ENCODE measurements at places on chromosomes 7 and 10.

DNA sequence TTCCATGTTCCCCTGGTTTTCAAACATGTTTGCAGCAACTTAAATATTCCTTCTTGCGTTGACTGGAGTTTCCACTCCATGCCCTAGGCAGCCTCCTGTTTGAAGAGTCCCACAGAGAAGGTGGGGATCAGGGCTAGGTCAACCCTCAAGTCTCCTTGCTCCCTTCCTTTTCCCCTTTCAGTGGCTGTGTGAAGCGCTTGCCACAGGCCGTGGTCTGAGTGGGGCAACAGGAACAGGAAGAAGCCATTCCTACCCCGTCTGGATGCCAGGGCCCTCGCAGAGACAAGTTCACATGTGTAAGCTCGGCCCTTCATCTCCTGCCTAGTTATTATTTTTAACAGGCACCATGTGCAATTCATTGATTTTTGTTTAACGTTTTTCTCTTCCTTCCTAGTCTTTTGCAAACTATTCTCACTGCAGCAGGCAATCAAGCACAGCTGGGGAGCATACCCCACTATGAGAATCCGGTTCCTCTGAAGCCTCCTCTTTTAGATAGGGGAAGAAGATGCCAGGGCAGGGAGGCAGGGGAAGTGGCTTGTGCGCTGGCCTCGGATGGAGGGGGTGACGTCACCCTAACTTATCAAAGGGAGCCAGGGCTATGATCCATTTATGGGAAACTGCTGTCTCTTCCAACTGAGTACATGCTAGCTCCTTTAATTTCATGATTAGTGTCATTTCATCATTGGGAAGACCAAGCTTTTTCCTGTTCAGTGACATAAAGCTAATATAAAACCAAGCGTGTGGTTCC is 64.2 kb downstream of the PRLHR start:
- no peak overlapping the region for H3K27ac ChIP-seq
- no peak overlapping the region for H3K4me3 ChIP-seq
- peaks cover 2% of the 10 kb centered on the region for H3K27me3 ChIP-seq
- DNase-seq: no peak
- H3K4me1 ChIP-seq: no peaks in the 10 kb centered on the region

DNA sequence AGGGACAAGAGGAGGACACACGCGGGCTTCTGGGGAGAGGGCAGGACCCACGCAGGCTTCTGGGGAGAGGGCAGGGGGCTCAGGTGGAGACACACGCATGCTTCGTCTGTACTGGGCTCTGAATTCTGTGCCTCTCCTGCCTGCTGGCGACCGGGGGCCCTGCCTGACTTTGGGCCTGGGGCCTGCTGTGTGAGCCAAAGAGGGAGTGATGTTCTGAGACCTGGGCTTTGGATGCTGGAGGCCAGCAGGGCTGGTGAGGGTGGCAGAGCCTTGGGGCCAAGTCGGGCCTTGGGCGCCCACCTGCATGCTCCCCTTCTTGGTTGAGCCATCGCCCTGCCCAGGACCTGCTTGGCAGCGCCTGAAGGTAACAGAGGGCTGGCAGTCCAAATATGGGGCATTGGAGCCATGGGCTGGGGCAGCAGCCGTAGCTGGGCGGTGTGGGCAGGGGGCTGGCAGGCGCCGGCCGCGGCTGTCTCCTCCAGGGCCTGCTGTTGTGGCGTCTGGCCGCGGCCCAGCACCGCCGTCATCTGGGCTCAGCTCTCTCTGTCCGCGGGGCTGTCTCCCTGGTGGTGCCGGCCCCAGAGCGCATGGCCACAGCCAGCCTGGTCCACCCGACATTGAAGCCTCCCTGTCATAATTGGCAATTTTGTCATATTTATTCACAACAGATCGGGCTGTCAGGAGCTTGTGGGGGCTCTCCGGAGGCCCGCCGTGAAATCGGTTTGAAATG is 78.9 kb downstream of the UNCX start:
- H3K4me3 ChIP-seq: no peak overlapping the region
- peaks cover 17% of the 10 kb centered on the region for H3K27me3 ChIP-seq
- H3K4me1 ChIP-seq: peaks cover 29% of the 10 kb centered on the region

- peaks cover 6% of the 10 kb centered on the region for H3K27me3 ChIP-seq
- H3K27ac ChIP-seq: no peak overlapping the region
- no peak for DNase-seq
- no peaks in the 10 kb centered on the region for H3K36me3 ChIP-seq
Measured at GRCh38 chr7:8628656-8629055, 195.2 kb downstream of the NXPH1 start.

DNA sequence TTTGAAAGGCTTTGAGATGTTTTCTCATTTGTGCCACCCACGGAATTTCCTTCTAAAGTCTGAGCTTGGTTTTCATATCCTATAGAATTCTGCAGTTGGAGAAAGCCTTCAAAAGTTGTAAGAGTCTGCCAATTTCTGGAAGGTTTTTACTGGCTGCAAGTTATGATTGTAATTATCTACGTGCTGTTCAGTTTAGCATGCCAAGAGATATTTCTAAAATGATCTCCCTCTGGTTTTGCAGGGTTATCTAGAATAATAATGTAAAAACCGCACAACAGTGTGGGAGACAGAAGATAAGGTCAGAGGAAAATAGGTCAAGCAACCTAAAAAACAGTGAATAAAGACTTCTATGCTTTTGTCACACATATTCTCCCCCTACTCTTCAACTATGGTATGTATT is 69.3 kb downstream of the MTERF1 start:
- H3K4me1 ChIP-seq: no peaks in the 10 kb centered on the region
- H3K4me3 ChIP-seq: no peak overlapping the region
- no peaks in the 10 kb centered on the region for H3K27me3 ChIP-seq
- H3K27ac ChIP-seq: no peak overlapping the region

DNA sequence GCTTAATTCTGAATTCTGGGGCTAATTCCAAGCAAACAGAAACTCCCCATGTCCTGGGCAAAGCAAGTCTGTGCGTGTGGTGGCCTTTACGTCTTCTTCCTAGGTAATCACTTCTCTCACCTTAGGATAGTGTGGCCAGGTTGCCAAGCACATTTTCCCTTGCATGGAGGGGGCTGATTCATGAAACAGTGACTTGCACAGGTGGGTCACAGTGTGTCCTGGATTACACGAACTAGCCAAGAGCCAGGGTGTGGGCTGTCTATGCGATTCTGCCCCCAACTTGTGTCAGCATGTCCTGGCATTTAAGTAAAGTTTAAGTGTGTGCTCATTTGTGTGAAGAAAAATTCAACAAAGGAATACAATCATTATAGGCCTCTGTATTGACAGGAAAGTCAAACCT is 18.5 kb upstream of the SEM1 start:
- no peak for DNase-seq
- H3K27me3 ChIP-seq: peaks cover 10% of the 10 kb centered on the region
- H3K4me1 ChIP-seq: no peaks in the 10 kb centered on the region
- H3K27ac ChIP-seq: no peak overlapping the region
- H3K4me3 ChIP-seq: no peak overlapping the region
- no peaks in the 10 kb centered on the region for H3K36me3 ChIP-seq

DNA sequence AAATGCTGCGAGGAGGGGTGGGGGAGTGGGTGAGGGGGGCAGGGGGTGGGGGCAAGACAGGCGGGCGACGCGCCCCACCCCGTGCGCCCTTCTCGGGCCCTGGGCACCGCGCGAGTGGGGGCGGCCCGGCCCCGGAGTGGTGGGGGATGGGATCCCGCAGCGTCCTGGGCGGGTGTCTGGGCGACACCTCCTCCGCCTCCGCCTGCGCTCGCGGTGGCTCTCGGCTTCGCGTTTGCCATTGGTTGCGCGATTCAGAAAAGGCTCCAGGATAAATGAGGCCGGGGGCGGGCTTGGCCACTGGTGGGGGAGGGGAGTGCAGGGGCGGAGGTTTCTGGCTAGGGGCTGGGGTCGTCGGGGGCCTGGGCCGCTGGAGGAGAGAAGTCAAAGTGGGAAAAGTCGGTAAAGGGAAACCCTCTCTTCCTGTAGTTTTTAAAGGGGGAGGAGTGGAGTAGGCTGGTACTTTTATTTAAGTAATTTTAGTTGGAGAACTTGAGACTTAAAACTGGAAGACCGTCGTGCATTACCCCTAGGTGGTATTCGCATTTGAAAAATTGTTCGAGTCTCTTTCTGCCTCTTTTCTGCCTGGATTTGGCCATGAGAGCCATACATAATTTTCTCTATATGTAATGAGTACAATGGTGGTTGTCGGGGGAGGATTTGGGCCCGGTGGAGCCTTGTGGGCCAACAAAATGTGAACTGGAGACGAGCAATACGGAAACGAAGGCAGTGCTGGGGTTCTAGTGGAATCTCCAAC is 992 bp upstream of the IGF2BP3 start:
- no peaks in the 10 kb centered on the region for H3K36me3 ChIP-seq
- DNase-seq: peak; percentile 91
- H3K27me3 ChIP-seq: no peaks in the 10 kb centered on the region
- peak overlapping the region; percentile 98 for H3K27ac ChIP-seq

DNA sequence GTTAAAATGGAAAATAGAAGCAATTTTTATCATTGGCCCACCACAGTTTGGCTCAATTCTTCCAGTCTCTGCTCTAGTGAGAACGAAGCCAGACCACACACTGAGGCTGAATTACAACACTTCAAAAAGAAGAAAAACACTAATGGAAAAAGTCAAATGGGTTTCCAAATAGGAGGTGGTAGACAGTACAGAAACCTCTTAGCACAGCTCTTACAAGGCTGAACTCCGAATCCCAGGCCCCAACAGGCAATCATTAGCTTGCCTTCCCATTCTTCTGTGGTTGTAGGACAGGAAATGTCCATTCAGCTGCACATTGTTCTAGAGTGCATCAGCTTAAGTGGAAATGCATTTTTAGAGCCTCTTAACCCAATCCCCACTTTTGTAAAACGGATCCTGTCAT is 115.1 kb upstream of the MEOX2 start:
- H3K27ac ChIP-seq: no peak overlapping the region
- peaks cover 4% of the 10 kb centered on the region for H3K27me3 ChIP-seq
- DNase-seq: no peak
- H3K4me1 ChIP-seq: peaks cover 14% of the 10 kb centered on the region
- H3K4me3 ChIP-seq: no peak overlapping the region

GRCh38 chr10:11298116-11298515 is 280.4 kb downstream of the CELF2 start:
- H3K36me3 ChIP-seq: peaks cover 4% of the 10 kb centered on the region
- H3K27me3 ChIP-seq: no peaks in the 10 kb centered on the region
- peaks cover 57% of the 10 kb centered on the region for H3K4me1 ChIP-seq
- no peak for DNase-seq

DNA sequence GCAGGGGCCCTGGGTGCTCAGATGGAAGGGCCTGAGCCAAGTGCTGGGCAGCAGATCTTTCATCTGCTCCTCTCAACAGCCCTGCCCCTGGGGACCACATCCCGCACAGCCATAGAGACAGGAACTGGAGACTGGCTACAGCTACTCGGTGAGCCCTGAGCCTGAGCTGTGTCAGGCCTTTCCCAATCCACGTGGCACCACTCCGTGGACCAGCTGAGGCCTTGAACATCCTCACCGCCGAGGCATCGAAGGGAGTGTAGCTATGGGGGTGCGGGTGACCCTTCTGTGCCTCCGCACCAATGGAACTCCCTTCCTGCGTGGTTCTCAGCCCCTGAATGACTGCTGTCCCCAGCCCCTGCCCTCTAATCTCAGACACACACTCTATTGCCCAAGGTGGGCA is 362.7 kb upstream of the SHH start:
- H3K36me3 ChIP-seq: no peaks in the 10 kb centered on the region
- H3K4me1 ChIP-seq: peaks cover 29% of the 10 kb centered on the region
- H3K27me3 ChIP-seq: peaks cover 11% of the 10 kb centered on the region

DNA sequence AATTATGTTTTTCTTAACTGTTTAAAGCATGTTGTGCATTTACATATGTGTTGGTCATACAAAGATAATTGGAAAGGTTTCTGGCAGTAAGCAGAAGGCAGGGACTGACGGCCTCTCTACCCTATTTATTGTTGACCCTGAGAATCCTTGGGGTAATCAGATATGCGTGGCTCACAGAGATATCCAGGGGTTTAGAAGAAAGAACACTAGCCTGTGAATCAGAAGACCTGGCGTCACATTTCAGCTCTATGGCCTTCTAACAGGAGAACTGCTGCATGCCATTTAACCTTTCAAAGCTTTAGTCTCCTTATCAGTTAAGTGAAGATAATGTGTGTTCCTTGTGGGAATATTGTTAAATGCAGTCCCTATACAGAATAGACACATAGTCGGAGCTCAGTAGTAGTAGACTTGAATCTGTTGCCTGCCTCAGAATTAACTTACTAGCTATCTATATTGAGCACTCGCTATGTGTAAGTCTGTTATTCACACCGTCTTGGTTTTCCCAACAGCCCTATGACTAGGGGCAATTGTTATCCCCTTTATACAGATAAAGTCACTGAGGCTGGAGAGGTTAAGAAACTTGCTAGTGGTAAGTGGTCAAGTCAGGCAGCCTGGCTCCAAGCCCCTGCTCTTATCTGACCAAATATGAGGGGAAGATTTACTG is 129.6 kb upstream of the ANKRD1 start:
- no peak for DNase-seq
- H3K4me1 ChIP-seq: peaks cover 41% of the 10 kb centered on the region
- H3K36me3 ChIP-seq: no peaks in the 10 kb centered on the region
- H3K4me3 ChIP-seq: no peak overlapping the region
- H3K27ac ChIP-seq: peak overlapping the region; percentile 96

DNA sequence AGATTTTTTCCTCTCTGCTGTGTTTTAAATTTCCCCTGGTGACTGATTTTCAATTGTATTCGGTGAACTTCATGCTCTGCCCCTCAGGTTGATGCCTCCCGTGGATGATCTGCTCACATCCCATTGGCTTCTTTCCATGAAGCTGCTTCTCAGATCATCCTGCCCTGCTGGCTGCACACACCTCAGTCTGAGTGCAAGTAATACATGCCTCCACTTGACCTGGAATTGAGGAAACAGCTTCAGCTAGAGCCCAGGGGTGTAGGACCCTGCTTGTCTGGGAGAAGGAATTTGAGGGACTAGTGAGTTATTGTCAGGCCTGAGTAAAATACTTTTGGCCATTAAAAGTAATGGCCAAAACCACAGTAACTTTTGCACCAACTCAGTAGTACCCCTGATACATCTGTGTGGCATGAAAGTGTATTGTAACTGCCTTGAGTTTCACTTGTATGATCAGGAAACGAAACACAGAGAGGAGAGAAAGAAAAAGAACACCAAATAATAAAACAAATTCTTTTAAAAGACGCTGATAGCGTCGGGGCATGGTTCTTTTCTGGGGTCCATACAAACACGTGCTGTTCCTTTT is 49.4 kb downstream of the SPAM1 start:
- no peak overlapping the region for H3K4me3 ChIP-seq
- no peaks in the 10 kb centered on the region for H3K27me3 ChIP-seq
- H3K4me1 ChIP-seq: no peaks in the 10 kb centered on the region
- no peaks in the 10 kb centered on the region for H3K36me3 ChIP-seq
- DNase-seq: no peak

GRCh38 chr7:92798517-92799249 is 37.7 kb downstream of the CDK6 start:
- H3K4me1 ChIP-seq: no peaks in the 10 kb centered on the region
- H3K27ac ChIP-seq: no peak overlapping the region
- H3K27me3 ChIP-seq: peaks cover 3% of the 10 kb centered on the region
- H3K4me3 ChIP-seq: no peak overlapping the region
- no peak for DNase-seq

DNA sequence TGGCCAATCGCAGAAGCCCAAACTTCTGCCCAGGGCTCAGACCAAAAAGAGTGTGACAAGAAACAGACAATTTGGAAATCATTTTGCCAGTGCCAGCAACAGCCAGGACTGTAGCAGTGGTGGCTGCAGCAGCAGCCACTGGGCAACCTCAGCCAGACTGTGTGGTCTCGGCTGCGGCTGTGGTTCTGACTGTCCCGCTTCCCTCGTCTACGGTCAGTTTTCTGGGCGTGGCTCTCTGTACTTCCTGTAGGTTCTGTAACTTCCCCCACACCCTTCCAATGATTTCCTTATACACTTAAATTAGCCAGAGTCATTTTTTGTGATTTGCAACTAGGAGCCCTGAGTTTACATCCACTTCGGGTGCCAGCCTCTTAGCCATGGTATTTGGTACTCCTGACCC is 39.9 kb downstream of the CYTH3 start:
- no peak overlapping the region for H3K27ac ChIP-seq
- no peak for DNase-seq
- no peak overlapping the region for H3K4me3 ChIP-seq
- H3K36me3 ChIP-seq: no peaks in the 10 kb centered on the region
- H3K4me1 ChIP-seq: peaks cover 50% of the 10 kb centered on the region
